ENCODE measurements at places on chromosomes 5 and 9. TPM values are rescaled to one million over a fixed set of nuclear protein-coding genes. Genes with fewer than 3 reads are reported as not detected.
A peak's percentile ranks its signal among the peaks of the same experiment; 100 is the strongest.

Gene CAMK2A
- total RNA-seq = not detected

Gene GPR151
- not detected for total RNA-seq

Gene FLT4
- total RNA-seq = 2.0 TPM

Gene IFNA13
- not detected for total RNA-seq

Gene SLC1A1
- total RNA-seq = not detected

DNA sequence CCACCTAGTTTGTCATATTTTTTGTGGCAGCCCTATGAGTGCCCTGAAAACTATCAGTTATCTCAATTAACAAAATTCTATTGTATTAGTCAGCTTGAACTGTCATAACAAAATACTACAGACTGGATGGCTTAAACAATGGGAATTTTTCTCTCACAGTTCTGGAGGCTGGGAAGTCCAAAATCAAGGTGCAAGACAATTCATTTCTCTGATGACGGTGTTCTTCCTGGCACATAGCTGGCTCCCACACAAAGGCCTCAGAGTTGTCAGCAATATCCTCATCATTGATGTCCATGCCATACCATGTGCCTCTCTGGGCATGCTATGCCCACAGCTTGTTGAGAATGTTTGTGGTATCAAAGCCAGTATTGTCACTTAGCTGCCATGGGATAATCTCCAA lies 691.9 kb downstream of the NR2F1-AS1 start:
- DNase-seq = no peak

DNA sequence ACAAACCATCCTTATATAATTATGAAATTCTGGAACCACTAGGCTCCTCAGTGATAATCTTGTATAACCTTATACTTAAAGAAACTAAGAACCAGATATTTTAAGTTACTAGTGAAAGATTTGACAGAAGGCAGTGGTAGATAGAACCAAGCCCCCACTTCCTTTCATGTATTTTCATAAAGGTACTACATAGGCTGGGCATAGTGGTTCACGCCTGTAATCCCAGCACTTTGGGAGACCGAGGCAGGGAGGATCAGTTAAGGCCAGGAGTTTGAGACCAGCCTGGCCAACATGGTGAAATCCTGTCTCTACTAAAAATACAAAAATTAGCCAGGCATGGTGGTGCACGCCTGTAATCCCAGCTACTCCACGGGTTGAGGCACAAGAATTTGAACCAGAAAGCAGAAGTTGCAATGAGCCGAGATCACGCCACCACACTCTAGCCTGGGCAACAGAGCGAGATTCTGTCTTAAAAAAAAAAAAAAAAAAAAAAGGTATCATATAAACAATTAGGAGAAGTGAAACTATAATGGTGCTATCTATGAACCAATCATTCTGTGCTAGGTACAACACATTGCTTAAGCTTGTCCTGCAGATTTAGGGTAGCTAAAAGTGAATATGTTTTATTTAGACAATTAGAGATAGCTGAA lies 27.9 kb upstream of the DTWD2 start:
- no peak for DNase-seq

- no peak for DNase-seq
These were observed 128.5 kb upstream of the LPCAT1 start for GRCh38 chr5:1651971-1652872.

GRCh38 chr5:33976307-33976706 lies 8.2 kb downstream of the SLC45A2 start:
- DNase-seq = no peak

GRCh38 chr9:2013743-2014475 lies 1.2 kb upstream of the SMARCA2 start:
- peak; percentile 55 for DNase-seq

- DNase-seq = no peak
These were observed 672 bp upstream of the KCNT1 start for GRCh38 chr9:135701067-135701958.

- DNase-seq = no peak
These were observed 55.2 kb downstream of the PSMB7 start for GRCh38 chr9:124359855-124360678.

DNA sequence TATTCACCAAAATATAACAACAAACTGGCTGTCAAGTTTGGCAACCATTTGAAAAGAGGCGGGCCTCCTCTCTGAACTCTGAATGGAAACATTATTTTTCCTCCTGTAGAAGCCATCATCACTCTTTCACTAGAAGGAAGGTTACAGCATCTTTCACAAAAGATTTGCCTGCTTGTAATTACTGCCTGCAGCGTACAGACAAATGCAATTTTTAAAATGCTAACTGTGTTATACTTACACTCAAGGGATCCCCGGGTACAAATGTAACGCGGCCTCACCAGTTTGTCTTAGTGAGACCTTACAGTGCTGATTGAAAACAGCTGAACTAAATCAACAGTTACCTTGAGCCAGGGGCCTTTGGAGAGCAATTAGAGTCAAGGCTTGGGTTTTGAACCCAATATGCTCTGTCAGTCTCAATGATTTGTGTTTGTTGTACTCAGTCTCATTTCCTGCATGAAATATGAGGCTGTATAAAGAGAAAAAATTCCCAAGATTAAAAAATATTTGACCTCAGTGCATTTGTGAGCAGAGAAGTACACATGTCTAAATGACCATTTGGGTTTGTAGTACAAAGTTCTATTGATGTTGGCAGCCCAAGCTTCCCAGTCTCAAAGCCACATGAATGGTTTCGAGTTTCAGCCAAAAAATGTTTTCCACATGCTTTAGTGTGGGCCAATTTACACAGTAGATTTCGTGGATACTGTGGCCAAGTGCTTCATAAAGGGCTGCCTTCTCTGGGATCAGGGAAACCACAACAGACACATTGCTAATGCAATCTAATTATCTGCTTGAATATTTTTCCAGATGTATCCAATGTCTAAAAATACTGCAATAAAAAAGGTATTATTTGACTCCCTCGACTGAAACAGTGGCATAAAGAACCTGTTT lies 500.0 kb downstream of the SPATA31D1 start:
- DNase-seq = no peak

DNA sequence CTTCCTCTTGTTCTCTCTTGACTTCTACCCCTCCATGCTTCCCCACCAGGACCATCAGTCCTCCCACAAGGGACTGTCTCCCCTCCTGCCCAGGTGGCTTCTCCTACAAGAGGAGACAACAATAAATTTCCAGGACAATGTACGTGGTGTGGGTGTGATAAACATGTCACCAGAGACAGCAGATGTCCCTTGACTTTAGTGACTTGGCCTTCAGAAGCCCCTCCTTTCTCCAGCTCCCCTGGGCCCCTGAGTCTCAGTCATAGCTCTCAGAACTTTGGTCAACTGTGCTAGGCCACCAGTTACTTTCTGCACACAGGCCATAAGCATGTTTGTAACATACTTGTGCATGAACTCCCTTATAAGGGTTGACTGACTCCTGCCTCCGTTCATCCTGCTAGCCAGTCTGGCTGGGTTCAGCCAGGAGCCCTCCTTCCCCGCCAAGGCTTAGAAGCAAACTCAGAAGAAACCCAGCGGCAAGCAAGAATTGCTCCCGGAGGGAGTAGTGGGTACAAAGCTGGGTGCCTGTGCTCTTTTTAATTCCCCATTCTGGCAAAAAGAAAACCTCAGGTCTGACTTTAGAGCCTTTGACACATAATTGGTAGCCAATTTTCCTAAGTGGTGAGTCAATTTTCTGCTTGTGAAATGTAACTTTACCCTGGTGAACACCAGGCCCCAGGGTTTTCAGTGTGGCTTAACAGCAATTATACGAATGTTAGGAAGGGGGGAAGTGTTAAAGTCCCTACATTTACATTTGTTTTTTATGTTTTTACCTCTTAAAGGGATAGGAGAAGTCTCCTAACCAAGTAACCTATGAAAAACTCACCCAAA lies 49.2 kb downstream of the EBF1 start:
- no peak for DNase-seq

GRCh38 chr9:3177936-3178335 lies 334.0 kb upstream of the PUM3 start:
- no peak for DNase-seq

DNA sequence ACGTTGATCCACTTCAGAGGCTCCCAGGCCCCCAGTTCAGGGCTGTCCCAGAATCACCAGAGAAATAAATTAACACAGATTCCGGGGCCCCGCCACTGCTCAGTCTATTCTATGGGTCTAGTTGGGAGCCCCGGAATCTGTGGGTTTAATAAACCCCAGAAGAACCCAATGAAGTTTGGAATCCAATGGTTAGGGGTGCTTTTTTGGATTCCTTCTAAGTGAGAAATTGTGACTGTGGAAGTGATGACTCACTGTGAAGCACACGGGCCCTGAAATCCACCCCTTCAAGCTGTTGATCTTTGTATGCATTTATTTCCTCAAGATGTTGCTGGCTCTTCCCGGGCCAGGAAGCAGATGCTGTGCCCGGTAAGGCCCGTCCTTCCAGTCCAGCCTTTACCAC lies 57.3 kb upstream of the SLC28A3 start:
- no peak for DNase-seq

GRCh38 chr5:177557041-177557647 lies 2.8 kb upstream of the FAM193B start:
- peak; percentile 77 for DNase-seq

GRCh38 chr5:44546286-44546685 lies 157.1 kb upstream of the FGF10 start:
- DNase-seq = no peak

DNA sequence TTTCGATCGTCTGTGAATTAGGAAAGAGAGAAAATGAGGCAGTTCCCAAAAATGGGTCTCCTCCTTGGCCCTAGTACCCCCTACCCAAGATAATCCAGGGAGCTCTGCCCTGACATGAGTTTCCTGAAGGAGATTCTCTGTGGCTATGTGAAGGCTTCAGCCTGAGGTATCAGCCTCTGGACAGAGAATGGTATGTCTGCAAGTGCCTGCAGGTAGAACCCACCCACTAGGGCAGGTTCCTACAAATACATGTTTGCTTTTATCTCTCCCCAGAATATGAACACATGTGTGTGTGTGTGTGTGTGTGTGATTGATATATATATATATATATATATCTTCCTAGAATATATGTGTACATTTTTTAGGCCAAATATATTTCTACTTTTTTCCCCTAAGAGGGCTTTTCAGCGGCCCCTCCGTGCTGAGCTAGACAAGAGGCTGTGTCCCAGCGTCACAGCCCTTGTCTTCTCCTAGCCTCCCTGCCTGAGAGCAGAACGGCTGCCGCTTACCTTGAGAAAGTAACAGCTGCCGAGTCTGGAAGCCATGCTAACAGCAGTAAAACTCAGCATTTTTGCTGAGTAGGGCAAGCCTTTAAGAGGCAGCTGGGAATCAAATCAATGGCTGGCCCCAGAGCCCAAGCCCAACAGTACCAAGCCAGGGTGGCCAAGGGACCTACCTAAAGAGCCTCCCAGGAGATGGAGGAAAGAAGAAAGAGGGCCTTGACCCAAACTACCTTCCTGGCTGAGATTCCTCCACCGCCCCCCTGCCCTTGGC lies 2.1 kb downstream of the BRINP1 start:
- no peak for DNase-seq

Measured in activated CD4-positive, alpha-beta T cell treated with anti-CD3 and anti-CD28 coated beads, Interleukin-2, amount 10 ng/mL, durations not matched to agents 24 days and 14 days (primary cell).